ENCODE measurements at places on chromosomes 6 and 20.

GRCh38 chr6:12750416-12750815 lies 33.8 kb downstream of the PHACTR1 start:
- no peak for DNase-seq

- DNase-seq, result no peak
Observed at GRCh38 chr20:46644733-46645132, 6.5 kb downstream of the SLC13A3 start.

GRCh38 chr20:540391-541201 lies 3.0 kb downstream of the CSNK2A1 start:
- peak; percentile 62 for DNase-seq

- DNase-seq, result peak; percentile 74
Observed at GRCh38 chr6:136113736-136114173, 136.4 kb downstream of the MTFR2 start.

- DNase-seq, result peak; percentile 68
Observed at GRCh38 chr6:26122005-26122388, 34.8 kb downstream of the HFE start.

DNA sequence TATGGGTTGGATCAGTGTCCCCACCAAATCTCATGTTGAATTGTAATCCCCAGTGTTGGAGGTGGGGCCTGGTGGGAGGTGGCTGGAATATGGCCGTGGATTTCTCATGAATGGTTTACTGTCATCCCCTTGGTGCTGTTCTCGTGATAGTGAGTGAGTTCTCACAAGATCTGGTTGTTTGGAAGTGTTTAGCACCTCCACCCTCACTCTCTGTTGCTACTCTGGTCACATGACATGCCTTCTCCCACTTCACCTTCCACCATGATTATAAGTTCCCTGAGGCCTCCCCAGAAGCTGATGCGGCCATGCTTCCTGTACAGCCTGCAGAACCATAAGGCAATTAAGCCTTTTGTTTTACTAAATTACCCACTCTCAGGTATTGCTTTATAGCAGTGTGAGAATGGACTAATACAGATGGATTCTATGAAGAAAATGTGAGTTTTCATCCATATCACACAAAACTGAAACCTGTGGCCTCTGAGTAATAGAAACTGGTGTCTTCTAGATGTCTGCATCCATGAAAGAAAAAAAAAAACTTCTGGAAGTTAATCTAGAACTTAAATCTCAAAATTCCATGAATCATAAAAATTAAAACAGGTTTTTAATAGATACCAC lies 39.3 kb downstream of the MBOAT1 start:
- DNase-seq, result no peak

DNA sequence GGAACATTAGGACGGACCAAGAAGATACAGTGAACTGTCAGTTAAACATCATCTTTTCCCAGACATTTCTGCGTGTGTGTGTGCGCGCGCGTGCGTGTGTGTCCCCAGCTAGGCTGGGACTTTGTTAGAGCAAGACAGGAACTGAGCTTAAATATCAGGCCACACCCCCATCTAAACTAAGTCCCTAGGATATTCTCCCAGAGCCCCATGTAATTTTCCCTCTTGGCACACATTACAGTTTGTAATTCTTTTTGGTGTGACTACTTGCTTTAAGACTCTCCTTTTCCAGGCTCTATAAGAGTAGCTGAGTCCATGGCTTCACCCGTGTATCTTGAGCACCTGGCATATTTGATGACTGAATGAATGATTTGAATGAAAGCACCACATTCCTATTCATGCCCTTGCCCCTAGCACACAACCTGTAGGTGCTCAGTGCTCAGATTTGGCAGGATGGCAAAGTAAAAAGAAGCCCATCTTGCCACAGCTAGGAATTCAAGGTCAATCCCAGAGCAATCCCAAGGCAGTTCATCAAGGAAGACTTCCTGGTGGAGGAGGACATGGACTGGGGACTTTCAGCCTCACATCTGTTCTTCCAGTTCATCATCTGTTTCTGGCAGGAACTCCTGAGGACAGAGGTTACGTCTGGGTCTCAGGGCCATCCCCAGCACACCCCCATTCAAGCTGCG lies 69.2 kb downstream of the MRPL14 start:
- DNase-seq, result no peak

- DNase-seq, result peak; percentile 34
Observed at GRCh38 chr6:99362678-99363268, 13.3 kb upstream of the FAXC start.
